Uterus (tissue), 4 donors: ENCODE measurements at places on chromosomes 7 and 10. TPM values are rescaled to one million over a fixed set of nuclear protein-coding genes. Genes with fewer than 3 reads are reported as not detected.

GRCh38 chr10:3432081-3432825 lies 259.7 kb upstream of the PITRM1 start:
- no peaks in the 10 kb centered on the region for H3K27me3 ChIP-seq
- no peak overlapping the region for H3K4me3 ChIP-seq
- no peak for DNase-seq
- H3K36me3 ChIP-seq: no peaks in the 10 kb centered on the region
- no peaks in the 10 kb centered on the region for H3K4me1 ChIP-seq
- no peak overlapping the region for H3K27ac ChIP-seq

- no peaks in the 10 kb centered on the region for H3K36me3 ChIP-seq
- H3K4me1 ChIP-seq: no peaks in the 10 kb centered on the region
- no peak overlapping the region for H3K27ac ChIP-seq
- no peaks in the 10 kb centered on the region for H3K27me3 ChIP-seq
- DNase-seq: no peak
Observed at GRCh38 chr10:38102880-38103279, 8.7 kb downstream of the ZNF37A start.

The ATP6V0E2 gene
- total RNA-seq: 2.6 TPM

The KRIT1 gene
- total RNA-seq: 70.5 TPM
